ENCODE measurements at places on chromosomes 12 and 14.

DNA sequence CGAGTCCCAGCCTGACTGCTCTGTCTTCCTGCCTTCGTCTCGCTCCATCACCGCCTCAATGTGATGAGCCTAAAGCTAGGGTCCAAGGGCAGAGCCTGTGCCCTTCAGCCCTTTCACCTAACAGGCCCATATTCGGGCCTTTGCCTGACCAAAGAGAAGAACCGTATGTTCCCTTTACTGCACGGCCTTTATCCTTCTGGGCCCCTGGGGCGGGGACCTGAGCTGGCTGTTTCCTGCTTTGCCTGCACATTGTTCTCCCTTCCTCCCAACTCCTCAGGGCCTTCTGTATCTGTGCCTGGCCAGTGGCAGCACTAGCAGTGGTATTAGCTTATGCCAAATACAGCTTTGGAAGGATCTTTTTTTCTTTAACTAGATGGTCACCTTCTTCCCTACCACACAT is 8.5 kb upstream of the MYL6B start:
- DNase-seq, result no peak

DNA sequence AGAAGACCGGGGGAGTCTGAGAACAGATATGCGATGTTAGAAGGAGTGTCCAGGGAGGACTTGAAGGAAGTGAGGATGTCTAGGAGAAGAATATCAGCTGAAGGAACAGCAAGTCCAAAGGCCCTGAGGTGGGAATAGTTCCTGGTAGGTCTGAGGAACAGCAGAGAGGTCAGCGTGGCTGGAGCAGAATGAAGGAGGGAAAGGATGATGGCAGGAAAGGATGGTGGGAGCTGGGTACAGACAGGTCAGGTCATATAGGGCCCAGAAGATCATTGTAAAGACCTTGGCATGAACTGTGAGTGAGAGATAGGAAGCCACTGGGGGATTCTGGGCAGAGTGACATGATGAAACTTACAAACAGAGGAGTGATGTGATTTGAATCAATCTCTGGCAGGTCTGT is 171.0 kb downstream of the ETV6 start:
- DNase-seq, result no peak

GRCh38 chr12:20398686-20399085 is 30.3 kb downstream of the PDE3A start:
- no peak for DNase-seq

DNA sequence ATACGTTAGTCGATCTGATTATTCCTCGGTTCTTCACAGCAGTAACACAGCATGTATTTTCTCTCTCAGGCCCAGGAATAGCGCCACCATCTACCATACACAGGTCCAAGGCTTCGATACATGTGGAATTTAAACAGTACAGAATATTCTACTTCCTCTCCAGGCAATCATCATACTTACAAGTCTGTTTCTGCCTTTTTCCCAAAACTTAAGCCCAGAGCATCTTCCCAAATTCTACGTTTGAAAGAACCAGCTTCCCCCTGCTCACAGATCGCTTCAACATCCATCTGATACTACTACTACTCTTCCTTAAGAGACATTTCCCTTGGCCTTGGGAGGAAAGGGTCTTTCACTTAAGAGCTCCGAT is 626 bp downstream of the TXNDC16 start:
- peak; percentile 12 for DNase-seq

GRCh38 chr12:12823300-12823699 is 10.2 kb downstream of the DDX47 start:
- DNase-seq, result peak; percentile 86

DNA sequence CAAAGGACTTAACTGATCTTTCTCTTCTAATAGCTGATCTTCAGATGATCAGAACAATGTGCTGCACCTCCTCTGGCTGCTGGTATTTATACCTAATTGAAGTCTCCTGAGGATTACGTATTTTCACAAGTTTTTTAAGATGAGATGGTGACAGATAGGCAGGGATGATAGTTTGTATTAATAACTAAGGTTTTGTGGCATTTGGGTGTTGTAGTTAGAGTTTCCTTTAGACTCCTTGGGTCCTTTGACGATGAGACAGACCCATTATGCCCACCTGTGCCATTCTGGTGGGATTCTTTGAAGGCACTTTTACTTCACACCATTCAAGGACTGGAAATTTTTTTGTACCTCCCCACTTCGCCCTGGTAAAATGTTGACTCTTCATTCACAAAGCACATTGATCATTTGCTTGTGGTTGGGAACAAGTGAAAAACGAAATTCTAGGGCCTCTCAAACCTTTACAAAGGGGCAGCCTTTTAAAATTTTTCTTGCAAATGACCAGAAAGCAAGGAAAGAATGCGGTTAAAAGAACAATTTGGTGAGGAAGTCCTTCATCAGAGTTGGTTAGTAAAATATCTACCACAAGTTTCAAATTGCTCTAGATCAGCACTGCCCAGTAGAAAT is at the start of gene IFNG:
Gene IFNG (minus strand): TSS at position 60 of the 624 bp plus-strand sequence. CDS start 125 bp downstream, outside the sequence.
- no peak for DNase-seq

- DNase-seq, result no peak
Observed at GRCh38 chr12:45483571-45483970, 245.9 kb upstream of the ARID2 start.

DNA sequence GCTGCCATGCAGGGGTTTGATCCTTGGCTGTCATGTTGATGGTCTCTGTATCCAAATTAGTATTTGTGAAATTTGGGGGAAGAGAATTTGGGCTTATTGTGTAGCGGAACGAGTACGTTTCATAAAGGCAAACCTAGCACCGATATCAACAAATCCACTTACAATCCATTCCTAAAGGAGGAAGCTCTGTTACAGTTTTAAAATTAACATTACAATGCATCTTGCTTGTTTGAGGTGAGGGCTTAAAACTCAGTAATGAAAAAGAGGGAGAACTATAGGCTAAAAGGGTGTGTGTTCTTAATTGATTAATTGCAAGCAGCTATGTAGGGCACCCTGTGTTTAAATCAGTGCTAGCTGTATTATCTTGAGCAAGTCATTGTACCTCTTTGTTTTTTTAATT is 13.7 kb downstream of the RASSF3 start:
- DNase-seq, result no peak

GRCh38 chr14:24734917-24735500 is 101.0 kb upstream of the GZMB start:
- peak; percentile 56 for DNase-seq
